ENCODE measurements at places on chromosomes 7 and 10.

DNA sequence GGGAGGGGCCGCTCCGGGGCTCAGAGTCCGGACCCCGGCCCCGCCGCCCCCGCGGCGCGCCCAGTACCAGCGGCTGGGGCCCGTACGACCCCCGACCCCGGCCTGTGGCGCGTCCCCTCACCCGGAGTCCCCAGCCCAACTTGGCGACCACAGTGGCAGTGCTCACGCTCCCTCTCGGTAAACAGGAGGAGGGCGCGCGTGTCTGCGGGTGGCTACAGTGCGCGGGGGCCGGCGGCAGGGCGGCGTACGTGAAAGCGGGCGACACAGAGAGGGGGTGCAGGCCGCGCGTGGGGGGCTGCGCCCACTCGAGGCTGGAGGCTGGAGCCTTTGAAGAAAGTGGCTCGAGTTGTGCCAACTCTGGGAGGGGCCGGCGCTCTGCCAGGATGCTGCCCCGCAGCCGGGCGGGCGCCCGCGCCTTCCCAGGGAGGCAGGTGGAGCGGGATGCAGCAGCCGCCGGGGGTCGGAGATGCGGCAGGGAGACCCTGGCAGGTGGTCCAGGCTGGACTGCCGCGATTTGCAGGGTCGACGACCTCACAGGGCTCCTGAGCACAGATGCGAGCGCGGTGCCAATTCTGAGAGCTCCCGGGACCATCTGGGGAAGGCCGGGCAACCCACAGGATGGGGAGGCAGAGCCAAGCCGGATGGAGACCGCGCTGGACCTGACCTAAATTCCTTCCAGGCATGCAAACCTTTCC lies 655 bp downstream of the PTPRE start:
- no peak for DNase-seq

DNA sequence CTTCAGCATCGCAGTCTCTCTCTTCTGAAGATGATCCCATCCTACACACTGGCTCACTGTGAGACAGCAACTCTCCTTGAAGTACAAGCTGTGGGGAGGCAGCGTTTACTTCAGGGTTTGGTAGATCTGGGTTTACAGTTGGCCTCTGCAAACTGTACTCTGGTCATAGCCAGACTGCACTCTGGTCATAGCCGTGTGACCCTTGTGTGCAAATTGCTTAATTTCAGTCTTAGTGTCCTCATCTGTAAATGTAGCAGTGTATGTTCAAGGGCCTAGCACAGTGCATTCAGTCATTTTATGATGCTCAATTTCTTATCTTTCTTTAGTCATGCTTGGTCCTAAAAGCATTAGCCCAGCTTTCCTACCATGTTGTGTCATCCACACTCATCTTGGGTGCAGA lies 188.2 kb downstream of the LRMDA start:
- DNase-seq: no peak

DNA sequence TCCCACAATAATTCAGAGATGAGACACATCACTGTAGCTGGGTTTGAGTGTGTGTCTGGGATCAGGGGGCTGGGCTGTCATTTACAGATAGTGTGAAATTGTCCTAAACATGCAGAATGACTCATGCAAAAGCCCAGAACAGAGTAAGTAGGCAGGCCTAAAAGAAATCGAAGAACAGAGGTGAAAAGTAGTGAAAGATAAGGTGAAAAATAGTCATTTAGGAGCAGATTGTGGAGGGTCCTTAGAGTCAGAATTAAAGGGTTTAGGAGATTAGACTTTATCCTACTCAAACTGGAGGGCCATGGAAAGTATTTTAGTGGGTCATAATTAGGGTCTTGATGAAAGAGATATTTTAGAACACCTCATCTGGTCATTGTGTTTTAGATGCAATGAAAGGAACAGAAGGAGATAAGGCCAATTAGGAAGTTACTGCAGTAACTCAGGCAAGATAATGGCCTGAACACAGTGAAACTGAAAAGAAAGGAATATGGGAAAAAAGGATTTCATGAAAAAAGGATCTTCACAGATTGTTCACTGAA lies 58.3 kb upstream of the NEBL start:
- no peak for DNase-seq

DNA sequence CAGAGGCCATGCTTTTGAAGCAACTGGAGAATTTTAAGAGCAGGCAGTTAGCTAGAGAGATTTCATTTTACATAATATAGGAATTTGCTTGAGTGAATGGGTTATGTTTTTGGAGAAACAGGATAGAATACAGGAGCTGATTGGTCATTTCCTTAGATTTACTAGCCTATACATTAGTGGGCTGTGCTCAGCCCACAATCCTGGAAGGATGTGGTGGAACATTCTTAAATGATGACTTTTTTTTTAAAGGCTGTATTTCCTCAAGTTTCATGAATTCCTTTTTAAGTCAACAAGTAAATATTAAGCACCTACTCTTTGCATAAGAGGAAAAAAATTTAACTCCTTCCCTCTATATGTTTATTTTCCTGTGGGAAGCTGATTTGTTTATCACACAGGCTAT lies 314.4 kb upstream of the BMPER start:
- no peak for DNase-seq

- no peak for DNase-seq
These were observed 104.1 kb downstream of the ZNF467 start for GRCh38 chr7:149669121-149669818.

DNA sequence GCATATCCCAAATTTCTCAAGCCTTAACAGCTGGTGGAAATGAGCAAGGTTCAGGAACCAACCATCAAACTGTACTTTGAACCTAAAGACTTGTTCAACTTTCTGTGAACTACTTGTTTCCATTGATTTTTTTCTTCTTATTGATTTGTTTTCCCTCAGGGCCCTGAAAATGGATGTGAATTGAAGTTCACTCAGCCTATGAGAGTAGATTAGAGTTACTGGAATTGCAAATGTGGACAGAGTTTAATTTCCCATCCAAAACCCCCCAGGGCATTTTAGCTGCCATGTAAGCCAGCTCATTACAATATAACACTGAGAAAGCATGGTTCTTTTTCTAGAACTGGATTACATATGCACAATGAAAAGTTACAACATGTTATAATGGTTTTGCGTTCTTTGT lies 1105.7 kb downstream of the REEP3 start:
- no peak for DNase-seq

GRCh38 chr10:14259696-14260566 lies 70.8 kb downstream of the FRMD4A start:
- no peak for DNase-seq

DNA sequence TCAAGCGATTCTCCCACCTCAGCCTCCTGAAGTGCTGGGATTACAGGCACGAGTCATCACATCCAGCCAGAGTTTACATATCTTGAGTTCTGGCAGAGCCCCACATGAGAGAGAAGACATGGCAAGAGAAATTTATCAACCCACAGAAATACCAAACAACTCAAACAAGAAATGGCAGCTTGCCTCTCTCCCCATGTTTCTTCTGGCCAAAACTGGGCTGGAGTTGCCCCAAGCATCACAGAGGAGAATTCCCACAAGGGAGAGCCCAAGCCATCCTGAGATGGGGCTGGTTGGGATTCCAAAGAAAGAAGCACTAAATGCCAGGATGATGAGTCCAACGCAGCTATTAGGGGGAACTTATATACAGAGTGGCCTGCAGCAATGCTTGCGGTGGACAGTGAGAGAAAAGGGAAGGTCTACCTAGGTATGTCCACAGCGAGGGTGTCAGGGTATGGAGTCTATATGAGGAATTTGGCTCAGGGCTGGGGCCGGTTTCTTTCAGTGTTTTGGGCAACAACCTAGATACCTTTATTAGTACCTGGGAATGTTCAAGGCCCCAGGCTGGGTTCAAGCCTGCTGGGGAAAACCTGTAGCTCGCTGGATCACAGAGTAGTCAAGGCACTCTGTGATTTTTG lies 14.5 kb upstream of the PAX4 start:
- no peak for DNase-seq

DNA sequence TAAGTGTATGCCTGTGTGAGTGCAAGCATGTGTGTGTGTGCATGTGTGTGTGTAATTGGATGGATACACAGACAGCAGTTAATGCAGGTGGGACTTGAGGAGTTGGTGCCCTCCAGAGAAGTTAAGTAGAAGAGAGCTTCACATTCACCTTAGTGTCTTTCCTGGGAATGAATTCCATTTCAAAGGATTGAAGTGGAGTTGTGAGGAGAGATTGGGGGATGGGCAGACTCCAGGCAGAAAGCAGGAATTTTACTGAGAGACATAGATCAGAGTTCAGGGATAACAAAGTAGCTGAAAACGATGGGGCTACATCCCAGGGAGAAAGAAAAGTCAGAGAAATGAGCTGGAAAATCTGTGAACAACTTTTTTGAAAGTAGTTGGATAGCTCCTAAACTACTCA lies 464.4 kb downstream of the TCERG1L start:
- no peak for DNase-seq

DNA sequence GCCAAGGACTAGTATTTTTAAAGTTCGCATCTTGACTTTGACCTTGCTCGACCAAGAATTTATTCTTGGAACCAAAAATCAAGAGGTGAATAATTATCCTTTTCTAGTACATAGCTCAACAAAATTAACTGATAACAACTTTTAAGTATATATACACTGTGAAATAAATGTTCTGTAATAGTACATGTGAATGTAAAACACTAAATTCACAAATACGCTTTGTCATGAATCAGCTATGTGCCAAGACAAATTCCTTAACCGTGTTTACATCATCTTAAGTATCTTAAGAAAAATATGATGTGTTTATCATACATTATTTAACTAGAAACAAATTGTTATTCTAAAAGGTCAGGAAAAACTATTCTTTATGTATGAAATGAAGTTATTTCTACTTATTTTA lies 83.3 kb downstream of the CUL2 start:
- DNase-seq: no peak

DNA sequence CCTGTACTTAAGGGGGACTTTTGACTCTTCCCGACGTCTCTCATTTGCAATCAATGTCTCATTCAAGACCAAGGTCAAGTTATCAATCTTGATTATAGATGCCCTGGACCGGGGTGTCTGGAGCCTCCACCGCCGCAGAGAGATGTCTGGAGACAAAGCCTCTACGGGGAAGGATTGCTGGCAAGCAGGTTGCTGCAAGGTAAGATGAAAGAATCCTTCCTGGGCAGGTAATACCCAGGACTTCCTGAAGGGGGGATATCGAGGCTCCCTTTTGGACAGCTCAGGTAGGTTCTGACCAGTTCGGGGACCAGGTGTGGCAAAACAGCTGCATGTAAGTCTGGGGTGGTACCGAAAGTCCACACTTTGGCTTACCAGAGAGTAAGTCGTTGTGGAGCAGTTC lies 12.5 kb upstream of the CUX1 start:
- no peak for DNase-seq

GRCh38 chr7:149071182-149071635 lies 19.3 kb downstream of the ZNF786 start:
- DNase-seq: no peak

DNA sequence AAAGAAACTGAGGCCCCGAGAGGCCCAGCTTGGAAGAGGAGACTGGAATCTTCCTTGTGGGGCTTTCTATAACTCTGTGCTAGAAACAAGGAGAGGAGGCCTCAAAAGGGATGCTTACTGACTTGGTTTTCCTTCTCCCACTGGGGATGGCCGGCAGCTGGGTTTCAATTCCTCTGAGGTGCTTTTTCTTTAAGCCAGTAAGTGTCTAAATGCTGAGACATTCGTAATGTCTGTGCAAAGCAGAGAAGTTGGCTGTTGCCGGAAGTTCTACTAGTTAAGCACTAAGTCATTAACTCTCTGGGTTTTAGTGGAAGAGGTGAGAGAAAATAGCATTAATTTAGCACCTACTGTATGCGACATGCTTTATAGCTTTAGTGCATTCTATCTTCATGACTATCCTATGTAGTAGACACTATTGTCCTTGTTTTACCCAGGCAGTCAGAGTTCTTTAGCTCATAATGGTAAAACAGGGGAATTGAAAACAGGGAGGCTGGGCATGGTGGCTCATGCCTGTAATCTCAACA lies 135.2 kb downstream of the RGS10 start:
- no peak for DNase-seq

GRCh38 chr7:1811850-1812508 lies 141.9 kb downstream of the ELFN1 start:
- no peak for DNase-seq

Measured in SK-N-MC (cell line).